ENCODE measurements at places on chromosomes 1 and 21.

DNA sequence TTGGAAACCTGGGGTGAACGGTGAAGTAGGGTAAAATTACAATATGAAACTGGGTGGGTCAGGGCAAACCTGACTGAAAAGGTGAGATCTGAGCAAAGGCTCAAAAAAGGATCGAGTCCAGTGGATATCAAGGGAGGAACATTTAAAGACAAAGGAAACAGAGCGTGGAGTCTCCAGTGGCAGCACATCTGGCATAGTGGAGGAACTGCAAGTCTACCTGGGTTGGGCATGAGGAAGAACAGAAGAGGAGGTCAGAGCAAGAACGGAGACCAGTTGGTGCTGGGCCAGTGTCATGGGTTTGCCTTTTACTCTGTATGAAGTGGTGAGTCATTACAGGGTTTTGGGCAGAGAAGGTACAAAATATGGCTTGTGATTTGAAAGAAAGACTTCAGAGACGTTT, 163.7 kb downstream of the NTPCR start:
- no peak for DNase-seq

DNA sequence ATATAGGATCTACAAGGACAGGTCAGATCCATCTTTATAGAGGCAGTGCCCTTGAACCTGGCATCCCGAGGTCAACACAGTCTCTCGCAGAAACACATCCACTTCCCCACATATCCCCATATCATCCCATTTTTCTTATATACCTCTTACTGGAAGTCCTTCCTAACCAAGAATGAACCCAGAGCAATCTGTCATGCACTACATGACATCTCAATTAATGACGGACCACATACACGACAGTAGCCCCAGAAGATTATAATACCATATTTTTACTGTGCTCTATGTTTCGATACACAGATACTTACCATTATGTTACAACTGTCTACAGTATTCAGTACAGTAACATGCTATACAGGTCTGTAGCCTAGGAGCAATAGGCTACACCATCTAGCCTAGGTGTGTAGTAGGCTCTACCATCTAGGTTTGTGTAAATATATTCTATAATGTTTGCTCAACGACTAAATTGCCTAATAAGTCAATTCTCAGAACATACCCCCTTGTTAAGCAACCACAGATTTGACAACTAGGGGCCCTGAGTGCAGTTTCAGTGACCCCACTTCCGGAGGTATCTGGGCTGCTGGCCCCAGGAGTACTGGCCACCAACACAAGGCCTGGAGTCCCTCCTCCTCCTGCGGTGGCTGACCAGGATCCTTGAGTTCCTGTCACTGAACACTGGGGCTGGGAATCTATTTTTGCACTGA, 28.1 kb downstream of the PTPN14 start:
- no peak for DNase-seq

DNA sequence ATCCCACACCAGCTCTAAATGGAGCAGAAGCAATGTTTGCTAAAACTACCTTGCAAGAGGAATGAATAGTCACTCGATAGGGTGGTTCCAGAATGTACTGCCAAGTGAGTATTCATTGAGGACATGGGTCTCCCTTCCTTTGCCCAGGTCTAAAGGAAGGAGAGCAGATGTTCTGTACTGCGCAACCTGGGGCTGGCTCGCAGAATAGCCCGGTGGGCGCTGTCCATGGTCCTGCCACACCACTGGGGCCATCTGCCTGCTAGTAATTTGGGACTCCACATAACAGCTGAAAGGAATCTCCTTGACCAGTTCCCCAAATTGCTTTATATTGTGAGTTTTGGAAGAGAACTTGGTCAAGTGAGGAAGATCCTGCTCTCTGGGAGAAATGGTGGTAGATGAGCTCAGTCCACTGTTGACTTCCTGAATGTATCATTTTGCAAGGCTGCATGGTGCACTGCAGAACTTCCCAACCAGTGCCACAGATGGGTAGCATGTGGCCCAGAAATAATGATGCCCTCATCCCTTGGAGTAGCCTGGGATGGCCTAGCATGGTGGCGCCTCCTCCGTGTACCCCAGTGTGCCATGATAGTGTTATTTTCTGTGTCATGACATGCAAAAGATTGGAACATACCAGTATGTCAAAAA, 5.7 kb downstream of the SLC6A17 start:
- peak; percentile 60 for DNase-seq

GRCh38 chr1:54987919-54988705, 7.7 kb downstream of the TMEM61 start:
- DNase-seq: no peak

DNA sequence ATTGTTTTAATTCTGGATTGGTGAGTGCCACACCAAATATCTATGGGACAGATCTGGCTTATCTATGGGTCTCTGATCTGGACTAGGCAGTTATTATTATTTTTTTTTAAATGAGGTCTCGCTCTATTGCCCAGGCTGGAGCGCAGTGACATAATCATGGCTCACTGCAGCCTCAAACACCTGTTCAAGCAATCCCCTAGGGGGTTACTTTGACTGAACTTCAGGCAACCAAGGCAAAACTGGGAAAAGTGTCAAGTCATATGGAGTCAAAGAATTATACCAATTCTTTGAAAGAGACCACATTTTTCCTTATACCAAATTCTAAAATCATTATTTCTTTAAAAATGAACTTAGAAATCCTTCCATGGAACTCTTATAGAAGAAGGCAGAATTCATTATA, 129.1 kb upstream of the HOOK1 start:
- no peak for DNase-seq

GRCh38 chr1:75198761-75199160, 64.6 kb downstream of the LHX8 start:
- no peak for DNase-seq

- DNase-seq: no peak
Observed at GRCh38 chr1:113946678-113947387, 17.7 kb downstream of the HIPK1 start.
